Activated CD8-positive, alpha-beta memory T cell treated with anti-CD3 and anti-CD28 coated beads for 1 hour (primary cell): ENCODE measurements at places on chromosomes 1 and 21.

DNA sequence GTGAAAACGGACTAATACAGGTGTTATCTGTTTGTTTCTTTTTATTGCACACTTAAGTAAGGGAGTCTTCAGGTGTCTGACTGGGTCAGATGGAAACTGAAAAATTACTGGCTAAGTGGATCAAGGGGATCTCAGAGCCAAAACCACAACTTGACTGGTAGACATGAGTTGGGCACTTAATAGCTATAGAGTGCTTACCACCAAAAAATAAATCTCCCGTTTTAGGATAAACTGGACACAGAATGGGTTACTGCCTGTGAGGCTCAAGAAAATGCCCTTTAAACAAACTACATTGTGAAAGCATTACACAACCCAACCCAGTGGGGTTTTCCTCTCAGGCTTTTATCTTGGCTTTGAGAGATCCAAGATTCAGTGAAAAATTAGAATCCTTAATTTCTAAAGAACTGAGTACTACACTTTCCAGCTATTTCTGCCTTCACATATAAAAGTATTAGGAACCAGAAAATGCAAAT, 134.0 kb upstream of the LYPLAL1 start:
- DNase-seq, result no peak

- DNase-seq, result no peak
These were observed 108.8 kb downstream of the UBR4 start for GRCh38 chr1:19101244-19101643.

DNA sequence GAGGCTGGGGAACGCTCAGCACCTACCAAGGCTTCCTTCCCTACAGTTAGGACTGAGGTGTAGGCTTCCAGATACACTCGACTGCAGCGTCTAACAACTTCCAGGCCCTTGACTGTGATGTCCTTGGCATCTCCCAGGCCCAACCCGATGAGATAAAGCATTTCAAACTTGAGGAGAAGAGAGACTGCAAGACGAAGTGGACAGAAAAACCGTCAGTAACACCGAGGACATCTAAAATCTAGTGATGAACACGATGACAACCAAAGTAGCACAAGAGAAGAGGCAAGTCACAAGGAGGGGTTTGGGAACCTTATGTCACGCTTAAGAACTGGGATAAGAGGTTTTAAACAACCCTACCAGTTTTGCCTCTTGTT, 314 bp downstream of the DPH5 start:
- no peak for DNase-seq

DNA sequence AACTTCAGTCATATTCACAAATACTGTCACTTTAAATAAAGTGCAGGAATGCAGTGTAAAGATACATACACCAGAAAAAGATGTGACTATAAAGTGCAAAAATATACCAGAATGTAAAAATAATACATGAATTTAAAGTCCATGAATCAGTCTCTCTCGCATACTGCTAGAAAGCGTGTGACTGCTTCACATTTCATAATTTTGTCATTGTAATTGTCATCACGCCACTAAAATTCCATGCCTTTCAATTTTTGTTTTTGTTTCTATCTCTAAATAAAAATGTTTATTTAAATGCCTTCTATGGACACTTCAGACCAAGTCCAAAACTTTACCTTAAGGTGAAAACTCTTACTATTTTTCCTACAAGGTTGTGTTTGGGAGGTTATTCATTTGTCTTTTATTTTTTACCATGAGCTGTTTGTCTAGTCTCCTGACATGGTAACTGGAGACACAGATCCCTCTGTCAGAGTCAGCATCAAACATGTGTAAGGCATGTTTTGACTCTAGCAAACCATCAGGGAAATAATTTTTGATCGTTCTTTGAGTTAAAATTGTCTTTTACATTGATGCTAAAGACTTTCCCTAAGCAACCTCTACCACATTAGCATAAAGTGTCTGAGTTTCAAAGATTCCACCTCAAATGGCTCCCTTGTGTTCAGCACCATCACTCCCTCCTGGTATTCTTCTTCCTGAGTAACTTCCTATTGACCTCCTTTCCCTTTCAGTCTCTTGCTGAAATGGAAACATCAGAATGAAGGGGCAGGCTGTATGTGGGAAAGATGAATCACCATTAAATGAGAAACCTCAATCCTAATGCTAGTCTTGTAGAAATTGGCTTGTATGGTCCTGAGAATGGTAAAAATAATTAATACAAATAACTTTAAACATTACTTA, 14.0 kb upstream of the AIM2 start:
- DNase-seq, result no peak

DNA sequence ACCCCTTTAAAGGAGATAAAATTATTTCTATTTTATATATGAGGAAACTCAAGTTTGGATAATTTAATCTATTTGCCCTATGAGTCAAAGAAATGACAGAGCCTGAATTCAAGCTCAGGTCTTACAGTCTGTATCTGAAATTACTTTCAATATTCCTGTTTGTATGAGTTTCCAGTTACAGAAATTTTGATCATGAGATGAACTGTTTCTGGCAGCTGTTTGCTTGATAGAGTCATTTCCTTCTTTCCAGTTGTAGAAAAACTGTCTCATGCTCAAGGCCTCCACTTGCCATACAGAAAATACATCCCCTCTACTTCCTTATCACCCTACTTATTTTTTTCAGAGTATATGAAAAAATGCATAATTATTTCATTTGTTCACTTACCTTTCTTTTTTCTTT, 87.6 kb downstream of the PTPRC start:
- DNase-seq, result no peak

GRCh38 chr1:76137746-76138145, 63.2 kb downstream of the ST6GALNAC3 start:
- no peak for DNase-seq

- DNase-seq, result no peak
These were observed 78.2 kb upstream of the SDC3 start for GRCh38 chr1:30986755-30987154.

- no peak for DNase-seq
These were observed 7.6 kb upstream of the RGS16 start for GRCh38 chr1:182611787-182612186.

DNA sequence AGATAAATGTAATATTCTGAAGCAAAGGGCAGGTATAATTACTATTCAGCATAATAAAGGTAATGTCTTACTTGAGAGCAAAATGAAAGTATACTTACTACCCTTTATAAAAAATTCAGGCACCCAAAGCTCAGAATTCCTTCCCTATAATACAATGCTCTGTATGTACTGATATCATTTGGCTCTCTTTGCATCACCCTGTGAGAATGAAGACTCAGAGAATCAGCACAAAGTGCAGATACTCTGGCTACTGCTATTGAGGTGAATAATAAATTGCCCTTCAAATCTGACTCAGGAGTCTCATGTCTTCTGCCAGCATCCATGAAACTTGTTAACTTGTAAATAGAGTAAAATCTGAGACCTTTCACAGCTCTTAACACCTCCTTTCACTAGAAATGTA, 108.5 kb upstream of the KCTD3 start:
- DNase-seq, result no peak

- DNase-seq, result no peak
These were observed 50.8 kb downstream of the CAPN9 start for GRCh38 chr1:230797942-230798365.

DNA sequence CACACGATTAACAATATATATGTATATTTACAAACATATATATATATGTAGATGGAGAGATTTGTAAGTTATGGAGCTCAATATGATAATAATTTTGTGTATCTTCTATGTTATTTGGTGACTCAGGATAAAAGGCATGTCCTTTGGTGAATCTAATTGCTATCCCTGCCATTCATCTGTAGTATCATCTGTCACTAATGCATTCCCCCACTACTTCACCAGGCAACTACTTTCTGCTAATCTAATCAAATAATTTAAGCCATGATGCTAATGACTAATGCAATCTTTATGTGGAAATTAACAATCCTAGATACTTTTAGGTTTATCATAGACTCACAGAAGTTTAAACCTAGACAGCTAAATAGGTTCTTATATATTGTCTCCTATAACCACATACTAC, 1074.5 kb downstream of the PLA2G4A start:
- DNase-seq, result no peak

DNA sequence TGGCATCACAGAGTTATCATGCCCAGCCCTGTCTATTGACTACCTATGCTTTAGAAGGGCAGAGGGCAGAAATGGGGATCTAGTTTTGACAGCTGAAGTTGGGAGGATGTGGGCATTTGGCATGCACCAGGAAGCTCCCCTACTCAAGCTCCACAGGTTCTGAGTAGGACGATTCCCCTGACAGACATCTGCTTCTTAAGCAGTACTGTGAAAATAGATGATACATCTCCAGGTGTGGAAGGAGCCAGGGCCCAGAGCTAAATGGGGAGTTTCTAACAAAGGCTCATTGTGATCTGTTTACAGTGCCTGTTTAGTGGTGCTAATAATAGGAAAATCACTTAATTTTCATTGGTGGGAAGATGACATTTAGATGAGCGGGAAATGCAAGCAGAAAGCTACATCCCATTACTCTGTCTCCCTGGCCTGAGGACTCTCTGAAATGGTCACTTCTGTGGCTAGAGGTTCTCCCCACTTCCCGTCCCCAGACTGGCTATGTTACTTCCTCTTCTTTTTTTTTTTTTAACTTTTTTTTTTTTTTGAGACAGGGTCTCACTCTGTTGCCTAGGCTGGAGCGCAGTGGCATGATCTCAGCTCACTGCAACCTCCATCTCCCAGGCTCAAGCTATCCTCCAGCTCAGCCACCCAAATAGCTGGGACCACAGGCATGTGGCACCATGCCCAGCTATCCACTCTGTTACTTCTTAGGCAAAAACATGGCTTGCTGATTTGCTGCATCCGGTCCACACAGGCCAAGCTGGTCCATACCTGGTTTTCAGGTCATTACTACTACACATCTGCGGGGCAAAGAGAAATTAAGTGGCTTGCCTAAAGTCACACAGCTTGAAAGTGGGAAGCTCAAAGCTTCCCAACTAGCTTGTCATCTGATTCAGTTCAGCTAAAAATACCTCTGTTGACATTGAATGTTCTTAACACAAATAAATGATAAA, 23.2 kb upstream of the CNIH3 start:
- no peak for DNase-seq

DNA sequence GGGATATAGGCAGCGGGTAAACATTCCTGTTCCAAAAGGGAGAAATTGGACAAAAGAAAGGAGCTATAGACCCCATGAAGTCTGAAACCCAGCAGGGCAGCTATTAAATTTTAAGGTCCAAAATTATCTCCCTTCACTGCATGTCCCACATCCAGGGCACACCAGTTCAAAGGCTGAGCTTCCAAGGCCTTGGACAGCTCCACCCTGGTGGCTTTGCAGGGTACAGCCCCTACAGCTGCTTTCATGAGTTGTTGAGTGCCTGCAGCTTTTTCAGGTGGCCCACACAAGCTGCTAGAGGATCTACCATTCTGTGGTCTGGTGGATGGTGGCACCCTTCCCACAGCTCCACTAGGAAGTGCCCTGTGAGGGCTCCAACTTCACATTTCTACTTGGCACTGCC, 662.5 kb upstream of the PKN2 start:
- no peak for DNase-seq

- no peak for DNase-seq
These were observed 20.2 kb downstream of the SLC27A3 start for GRCh38 chr1:153795330-153795837.

- no peak for DNase-seq
These were observed 54.2 kb downstream of the SH3GLB1 start for GRCh38 chr1:86758570-86758969.

- DNase-seq, result no peak
These were observed 217.7 kb downstream of the URB2 start for GRCh38 chr1:229843627-229844238.

GRCh38 chr1:240068961-240069360, 22.7 kb upstream of the FMN2 start:
- no peak for DNase-seq

DNA sequence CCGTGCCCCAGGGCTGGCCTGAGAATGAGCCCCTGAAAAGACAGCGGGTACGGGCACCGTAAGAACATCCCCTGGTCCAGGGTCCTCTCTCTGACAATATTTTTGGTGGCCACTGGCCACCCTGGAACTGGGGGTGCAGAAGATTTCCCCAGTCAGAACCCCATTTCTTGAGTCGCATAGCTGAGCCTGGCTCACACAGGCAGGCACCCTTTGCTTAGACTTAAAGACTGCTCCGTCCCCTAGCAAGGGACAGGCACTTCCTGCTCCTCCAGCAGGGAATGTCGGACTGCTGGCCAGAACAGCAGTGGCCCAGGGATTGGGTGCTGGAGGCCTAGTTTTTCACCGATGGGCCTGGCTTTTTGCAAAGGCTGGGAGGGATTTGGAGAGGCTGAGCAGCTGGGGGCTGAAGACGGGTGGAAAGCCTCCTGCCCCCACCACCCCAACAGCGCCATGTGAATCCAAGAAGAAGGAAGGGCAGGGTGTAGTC, 4.3 kb downstream of the OLIG2 start:
- DNase-seq, result no peak

- no peak for DNase-seq
These were observed 18.5 kb downstream of the FTCD start for GRCh38 chr21:46136739-46137349.

DNA sequence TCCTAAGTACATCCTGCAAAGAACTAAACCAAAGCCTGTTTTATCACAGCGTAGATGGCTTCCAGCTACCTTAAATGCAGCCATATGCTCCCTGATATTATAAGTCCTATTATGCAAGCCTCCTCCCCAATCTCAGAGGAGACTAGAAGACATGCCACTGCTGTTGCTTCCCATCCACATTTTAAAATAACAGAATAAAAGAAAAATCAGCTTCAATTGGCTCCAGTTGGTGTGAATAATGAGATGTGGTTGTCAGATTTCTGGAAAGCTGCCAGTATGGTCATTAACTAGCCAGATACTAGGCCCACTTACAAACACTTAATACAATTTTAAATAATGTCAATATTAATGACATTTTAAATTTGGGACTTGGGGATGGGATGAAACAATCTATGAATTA, 25.7 kb downstream of the WARS2 start:
- DNase-seq, result no peak

DNA sequence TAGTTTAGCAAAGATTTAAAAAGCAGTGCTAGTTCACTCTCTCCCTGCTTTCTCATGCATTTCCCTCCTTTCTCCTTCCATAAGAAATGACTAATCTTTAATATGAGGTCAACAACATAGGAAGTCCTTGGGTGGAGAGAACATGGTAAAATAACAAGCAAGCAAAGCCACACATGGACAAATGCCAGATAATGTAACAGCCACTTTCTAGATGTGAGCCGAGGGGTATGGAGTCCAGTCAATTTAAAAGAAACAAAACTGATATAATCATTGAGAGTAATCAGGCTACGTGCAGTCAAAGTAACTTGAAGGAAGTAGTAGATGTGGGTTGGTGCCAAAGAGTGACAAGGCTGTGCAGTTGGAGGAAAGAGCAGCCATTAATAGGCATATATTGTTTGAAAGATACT, 69.6 kb downstream of the DUSP10 start:
- DNase-seq, result no peak

- DNase-seq, result no peak
These were observed 6.8 kb upstream of the IL24 start for GRCh38 chr1:206890125-206891060.
